ENCODE measurements at places on chromosomes 5 and 9. TPM values are rescaled to one million over a fixed set of nuclear protein-coding genes. Genes with fewer than 3 reads are reported as not detected.

CATSPER3 gene
- not detected for polyA plus RNA-seq

DIPK1B gene
- 0.90 TPM for polyA plus RNA-seq

SPINK13 gene
- not detected for polyA plus RNA-seq

ABO gene
- not detected for polyA plus RNA-seq

WDR38 gene
- not detected for polyA plus RNA-seq

AOPEP gene
- polyA plus RNA-seq, result 4.5 TPM

BRINP1 gene
- polyA plus RNA-seq, result not detected

FYB1 gene
- polyA plus RNA-seq, result 11.6 TPM

ECM2 gene
- not detected for polyA plus RNA-seq

KCNMB1 gene
- polyA plus RNA-seq, result not detected

SUSD1 gene
- polyA plus RNA-seq, result 3.4 TPM

C5orf52 gene
- not detected for polyA plus RNA-seq

SHISAL2B gene
- polyA plus RNA-seq, result not detected

FRMD3 gene
- 1.1 TPM for polyA plus RNA-seq

ARID3C gene
- polyA plus RNA-seq, result not detected

F12 gene
- polyA plus RNA-seq, result 0.78 TPM

TMEM252 gene
- polyA plus RNA-seq, result not detected

PIP5K1B gene
- polyA plus RNA-seq, result 5.0 TPM

IQGAP2 gene
- polyA plus RNA-seq, result 8.0 TPM

WDR31 gene
- polyA plus RNA-seq, result 0.13 TPM

C9 gene
- polyA plus RNA-seq, result not detected

RGS7BP gene
- polyA plus RNA-seq, result not detected

DMGDH gene
- polyA plus RNA-seq, result 0.70 TPM

SOX30 gene
- polyA plus RNA-seq, result 0.81 TPM

Data from IgD-negative memory B cell (primary cell).